H9 (cell line): ENCODE measurements at places on chromosomes 11 and 22.

DNA sequence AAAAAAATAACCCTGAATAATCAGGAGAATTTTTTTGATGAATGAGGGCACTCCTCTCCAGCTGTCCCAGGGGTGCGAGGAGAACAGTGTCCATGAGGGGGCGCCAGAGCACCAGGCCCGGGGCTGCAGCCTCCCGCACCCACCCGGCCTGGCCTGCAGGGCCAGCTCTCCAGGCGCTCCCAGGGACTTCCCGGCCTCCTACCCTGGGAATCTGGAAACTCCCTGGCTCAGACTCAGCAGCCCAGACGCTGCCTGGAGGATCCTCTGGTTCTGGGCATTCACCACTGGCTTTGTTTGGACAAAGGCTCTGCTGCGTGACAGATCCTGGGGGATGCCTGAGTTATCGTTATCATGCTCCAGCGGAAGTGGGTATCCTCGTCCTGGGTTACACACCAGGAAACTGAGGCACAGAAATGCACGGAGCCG lies 31.0 kb downstream of the MCM5 start:
- peak; percentile 85 for DNase-seq
- no peaks in the 10 kb centered on the region for H3K27me3 ChIP-seq
- H3K27ac ChIP-seq: no peak overlapping the region
- no peak overlapping the region for H3K4me3 ChIP-seq
- H3K36me3 ChIP-seq: peaks cover 53% of the 10 kb centered on the region
- H3K4me1 ChIP-seq: no peaks in the 10 kb centered on the region

- no peak overlapping the region for H3K4me3 ChIP-seq
- no peaks in the 10 kb centered on the region for H3K27me3 ChIP-seq
- H3K27ac ChIP-seq: no peak overlapping the region
- DNase-seq: no peak
- no peaks in the 10 kb centered on the region; the same call in 1 of the 2 replicates for H3K4me1 ChIP-seq
- no peaks in the 10 kb centered on the region for H3K36me3 ChIP-seq
Observed at GRCh38 chr11:102560555-102561011, 30.0 kb upstream of the MMP7 start.

- no peak overlapping the region for H3K4me3 ChIP-seq
- no peaks in the 10 kb centered on the region for H3K4me1 ChIP-seq
- no peaks in the 10 kb centered on the region for H3K36me3 ChIP-seq
- DNase-seq: no peak
Observed at GRCh38 chr11:134905928-134906327, 493.9 kb upstream of the B3GAT1 start.

GRCh38 chr22:47376901-47377505 lies 614.6 kb downstream of the TBC1D22A start:
- H3K27me3 ChIP-seq: no peaks in the 10 kb centered on the region
- no peak for DNase-seq
- no peak overlapping the region for H3K4me3 ChIP-seq
- H3K4me1 ChIP-seq: no peaks in the 10 kb centered on the region

DNA sequence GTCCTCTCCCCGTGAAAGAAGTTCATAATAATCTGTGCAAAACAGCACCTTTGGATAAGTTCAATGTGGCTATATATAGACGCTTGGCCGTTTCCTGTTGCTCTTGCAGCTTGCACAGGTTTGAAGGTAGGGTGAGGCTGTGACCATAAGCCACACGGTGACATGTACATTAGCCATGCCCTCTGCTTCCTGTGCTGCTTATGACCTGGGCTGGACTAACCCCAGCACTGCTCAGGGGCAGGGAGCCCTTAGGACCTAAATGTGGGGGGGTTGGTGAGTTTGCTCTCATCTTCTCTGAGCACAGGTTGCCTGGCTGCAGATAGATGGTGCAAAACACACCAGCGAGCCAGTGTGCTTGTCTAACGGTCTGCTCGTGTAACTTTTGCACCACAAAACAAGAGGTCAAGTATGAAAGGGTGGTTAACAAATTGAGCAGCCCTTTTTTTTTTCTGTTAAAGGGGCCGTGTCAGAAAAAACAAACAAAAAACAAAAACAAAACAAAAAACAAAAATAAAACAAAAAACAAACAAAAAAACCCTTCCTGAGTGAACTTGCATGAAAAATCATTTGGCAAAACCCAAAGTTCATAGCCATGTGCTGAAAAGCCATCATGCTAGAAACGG lies 37.3 kb downstream of the FLI1 start:
- H3K4me3 ChIP-seq: no peak overlapping the region; the same call in 2 of the 3 replicates
- no peak overlapping the region for H3K27ac ChIP-seq
- peaks cover 25% of the 10 kb centered on the region; the same call in 1 of the 2 replicates for H3K4me1 ChIP-seq
- no peaks in the 10 kb centered on the region for H3K36me3 ChIP-seq
- no peaks in the 10 kb centered on the region for H3K27me3 ChIP-seq

- no peak for DNase-seq
- no peaks in the 10 kb centered on the region for H3K27me3 ChIP-seq
- no peaks in the 10 kb centered on the region for H3K36me3 ChIP-seq
- H3K4me1 ChIP-seq: peaks cover 24% of the 10 kb centered on the region
- H3K27ac ChIP-seq: peak overlapping the region; percentile 61
- no peak overlapping the region for H3K4me3 ChIP-seq
Observed at GRCh38 chr11:128581561-128582272, 5.6 kb downstream of the ETS1 start.

DNA sequence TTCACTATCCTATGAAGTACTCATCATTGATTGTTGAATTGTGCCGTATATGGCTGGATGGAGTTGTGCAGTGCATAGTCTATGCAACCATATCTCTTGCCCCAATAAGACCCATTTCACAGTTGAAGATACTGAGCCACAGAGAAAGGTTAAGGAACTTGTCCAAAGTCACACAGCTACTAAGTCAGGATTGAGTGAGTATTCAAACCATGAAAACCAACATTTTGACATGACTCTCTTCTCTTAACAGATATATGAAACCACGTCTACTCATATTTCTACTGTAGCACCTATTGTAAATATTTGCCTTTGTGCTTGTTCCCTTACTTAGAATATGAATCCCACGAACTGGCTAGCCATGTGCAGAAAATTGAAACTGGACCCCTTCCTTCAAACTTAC lies 58.1 kb downstream of the MAML2 start:
- H3K36me3 ChIP-seq: no peaks in the 10 kb centered on the region
- H3K27ac ChIP-seq: no peak overlapping the region
- no peak overlapping the region for H3K4me3 ChIP-seq
- no peaks in the 10 kb centered on the region for H3K27me3 ChIP-seq
- peaks cover 3% of the 10 kb centered on the region; the same call in 1 of the 2 replicates for H3K4me1 ChIP-seq

GRCh38 chr22:17077255-17077654 lies 7.5 kb upstream of the IL17RA start:
- H3K4me1 ChIP-seq: 0 out of 2 replicates have a peak, but pooled peaks cover 2% of the 10 kb centered on the region
- DNase-seq: no peak
- no peak overlapping the region for H3K27ac ChIP-seq
- H3K27me3 ChIP-seq: no peaks in the 10 kb centered on the region
- no peak overlapping the region for H3K4me3 ChIP-seq

- no peaks in the 10 kb centered on the region for H3K36me3 ChIP-seq
- H3K4me3 ChIP-seq: no peak overlapping the region
- H3K27ac ChIP-seq: no peak overlapping the region
- no peaks in the 10 kb centered on the region for H3K4me1 ChIP-seq
- peak; percentile 72 for DNase-seq
Observed at GRCh38 chr11:10623797-10624761, 55.6 kb upstream of the LYVE1 start.

- H3K27me3 ChIP-seq: no peaks in the 10 kb centered on the region
- H3K27ac ChIP-seq: no peak overlapping the region
- no peak overlapping the region for H3K4me3 ChIP-seq
- H3K4me1 ChIP-seq: no peaks in the 10 kb centered on the region
- DNase-seq: no peak
Observed at GRCh38 chr22:26444777-26445176, 15.7 kb downstream of the ASPHD2 start.

DNA sequence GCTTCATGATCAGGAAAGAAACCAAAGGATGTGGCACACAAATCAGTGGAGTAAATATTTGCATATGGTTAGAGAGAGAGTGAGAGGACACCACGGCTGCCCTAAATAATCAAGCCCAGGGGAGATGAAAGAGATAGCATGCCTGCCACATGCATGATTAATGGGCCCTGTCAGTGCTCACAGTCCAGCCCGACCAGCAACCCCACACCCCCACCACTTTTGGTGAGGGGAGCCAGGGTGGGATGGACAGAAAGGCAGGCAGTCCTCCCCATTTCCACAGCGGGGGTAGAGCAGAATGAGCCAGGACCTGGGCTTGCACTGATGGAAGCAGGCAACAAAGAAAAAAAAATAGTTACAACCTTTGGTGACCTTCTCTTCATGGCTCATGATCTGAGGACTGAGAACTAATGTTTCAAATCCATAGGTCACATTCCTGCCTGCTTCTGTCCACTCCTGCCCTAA lies 545.0 kb downstream of the ETS1 start:
- H3K4me3 ChIP-seq: no peak overlapping the region
- no peaks in the 10 kb centered on the region for H3K27me3 ChIP-seq
- no peak for DNase-seq
- H3K27ac ChIP-seq: no peak overlapping the region
- H3K36me3 ChIP-seq: no peaks in the 10 kb centered on the region

DNA sequence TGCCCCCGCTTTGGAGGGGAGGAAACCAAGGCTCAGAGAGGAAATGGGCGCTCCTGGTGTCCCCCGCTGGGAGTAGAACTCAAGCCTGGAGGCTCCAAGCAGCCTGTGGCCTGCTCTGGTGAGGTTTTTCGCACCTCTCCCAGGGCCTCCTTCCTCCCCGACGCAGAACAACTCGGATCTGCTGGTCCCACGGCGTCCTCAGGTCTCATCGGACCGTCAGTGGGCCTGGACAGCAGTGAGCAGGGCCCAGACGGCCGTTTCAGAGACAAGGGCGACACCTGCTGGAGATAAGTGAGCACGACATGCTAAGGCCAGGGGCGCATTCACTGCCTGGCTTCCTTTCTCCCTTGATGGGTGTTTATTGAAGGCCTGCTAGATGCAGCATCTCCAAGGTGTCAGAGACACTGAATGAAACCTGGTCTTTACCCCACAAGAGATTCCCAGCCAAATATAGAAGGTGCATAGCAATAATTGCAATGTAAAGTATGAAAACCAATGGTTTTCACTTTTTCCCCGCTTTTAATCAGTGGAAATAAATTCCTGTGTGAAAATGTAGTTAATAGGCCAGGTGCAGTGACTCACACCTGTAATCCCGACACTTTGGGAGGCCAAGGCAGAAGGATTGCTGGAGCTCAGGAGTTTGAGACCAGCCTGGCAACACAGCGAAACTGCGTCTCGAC lies 26.9 kb upstream of the CD82 start:
- H3K4me1 ChIP-seq: no peaks in the 10 kb centered on the region
- no peak overlapping the region for H3K4me3 ChIP-seq
- no peaks in the 10 kb centered on the region for H3K36me3 ChIP-seq
- no peak overlapping the region for H3K27ac ChIP-seq

DNA sequence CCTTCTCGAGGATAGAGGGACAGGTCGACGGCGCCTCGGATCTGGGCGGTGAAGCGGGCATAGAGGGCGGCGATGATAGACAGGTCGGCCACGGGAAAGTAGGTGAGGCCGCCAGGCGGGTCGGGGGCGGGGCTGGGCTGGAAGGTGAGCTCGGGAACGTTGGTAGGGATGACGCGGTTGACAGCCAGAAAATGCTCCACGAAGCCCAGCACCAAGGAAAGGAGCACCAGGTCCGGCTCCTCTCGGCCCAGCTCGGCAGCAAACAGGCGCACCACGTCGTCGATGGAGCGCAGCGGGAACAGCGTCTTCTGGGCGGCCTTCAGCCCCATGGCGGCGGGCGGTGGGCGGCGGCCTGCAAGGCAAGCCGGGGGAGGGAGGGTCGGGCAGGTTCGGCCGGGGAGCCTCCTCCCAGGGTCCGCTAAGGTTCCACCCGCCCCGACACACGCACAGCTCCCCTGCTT lies 540 bp downstream of the MEN1 start:
- no peaks in the 10 kb centered on the region for H3K4me1 ChIP-seq
- H3K27ac ChIP-seq: no peak overlapping the region
- H3K27me3 ChIP-seq: no peaks in the 10 kb centered on the region
- peak; percentile 77 for DNase-seq
- H3K36me3 ChIP-seq: peaks cover 37% of the 10 kb centered on the region

GRCh38 chr11:61841636-61842527 lies 13.8 kb downstream of the FADS2 start:
- no peak for DNase-seq
- no peaks in the 10 kb centered on the region for H3K27me3 ChIP-seq
- peaks cover 91% of the 10 kb centered on the region for H3K36me3 ChIP-seq

DNA sequence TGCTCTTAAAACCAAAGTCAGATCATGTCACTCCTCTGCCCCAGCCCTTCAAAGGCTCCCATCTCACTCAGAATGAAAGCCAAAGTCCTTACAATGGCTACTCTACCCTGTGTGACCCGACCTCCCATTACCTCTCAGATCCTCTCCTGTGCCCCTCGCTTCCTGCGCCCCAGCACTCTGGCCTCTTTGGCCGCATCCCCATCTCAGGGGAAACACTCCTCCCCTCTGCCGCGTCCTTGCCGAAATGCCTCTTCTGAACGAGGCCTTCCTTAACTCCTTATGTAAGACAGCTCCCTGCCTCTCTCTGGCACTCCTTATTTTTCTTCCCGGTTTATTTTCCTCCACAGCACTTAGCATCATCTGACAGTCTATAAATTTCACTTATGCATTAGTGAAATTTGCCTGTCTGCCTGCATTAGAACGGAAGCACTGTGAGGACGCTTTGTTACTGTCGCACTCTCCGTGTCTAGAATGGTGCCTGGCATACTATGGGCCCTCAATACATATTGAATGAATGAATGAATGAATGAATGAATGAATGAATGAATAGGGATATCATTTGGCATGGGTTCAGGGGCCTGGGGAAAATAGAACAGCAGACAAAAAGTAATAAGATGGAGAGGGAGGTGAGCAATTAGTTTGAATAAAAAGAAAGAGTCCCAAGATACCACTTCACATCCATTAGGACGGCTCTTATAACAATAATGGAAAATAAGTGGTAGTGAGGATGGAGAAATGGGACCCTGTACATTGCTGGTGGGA lies 137.8 kb downstream of the CEP164 start:
- no peaks in the 10 kb centered on the region for H3K27me3 ChIP-seq
- DNase-seq: no peak
- H3K4me1 ChIP-seq: no peaks in the 10 kb centered on the region
- H3K27ac ChIP-seq: no peak overlapping the region

- H3K36me3 ChIP-seq: no peaks in the 10 kb centered on the region
- no peak overlapping the region for H3K27ac ChIP-seq
- peaks cover 3% of the 10 kb centered on the region; the same call in 1 of the 2 replicates for H3K4me1 ChIP-seq
Observed at GRCh38 chr11:35953081-35953760, 9.4 kb downstream of the LDLRAD3 start.

- H3K4me3 ChIP-seq: no peak overlapping the region
- DNase-seq: no peak
- no peaks in the 10 kb centered on the region for H3K4me1 ChIP-seq
- H3K36me3 ChIP-seq: no peaks in the 10 kb centered on the region
Observed at GRCh38 chr11:15123849-15124248, 9.1 kb downstream of the INSC start.
